ENCODE measurements at places on chromosomes 3 and 15.

GRCh38 chr15:47812470-47812999 lies 95.2 kb downstream of the SEMA6D start:
- DNase-seq = no peak

DNA sequence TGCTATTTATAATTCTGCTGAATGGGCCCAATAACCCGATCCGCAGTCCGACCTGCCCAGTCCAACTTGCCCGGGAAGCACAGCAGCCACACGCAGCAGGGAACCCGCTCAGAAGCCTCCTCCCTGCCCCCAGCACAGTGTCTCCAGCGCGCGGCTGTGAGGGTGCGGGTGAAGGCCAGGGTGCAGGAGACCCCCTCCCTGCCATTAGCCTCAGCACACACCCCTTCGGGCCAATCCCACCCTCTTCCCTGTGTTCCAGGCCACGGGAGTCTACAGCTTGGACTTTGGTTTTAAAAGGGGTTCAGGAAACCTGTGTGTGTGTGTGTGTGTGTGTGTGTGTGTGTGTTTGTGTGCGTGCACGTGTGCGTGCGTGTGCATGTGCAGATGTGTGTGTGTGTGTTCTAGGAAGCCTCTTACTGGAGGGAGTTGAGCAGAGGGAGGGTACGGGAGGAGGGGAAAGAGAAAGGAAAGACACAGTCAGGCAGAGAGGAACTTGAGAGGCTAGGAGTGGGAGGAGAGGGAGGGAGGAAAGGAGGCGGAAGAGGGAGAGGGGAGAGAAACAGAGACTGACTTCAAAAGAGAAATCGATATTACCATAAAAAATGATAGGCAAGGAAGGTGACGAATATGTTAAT lies 34.2 kb downstream of the ATP2B2 start:
- DNase-seq = no peak

GRCh38 chr15:63306492-63307073 lies 29.2 kb downstream of the APH1B start:
- DNase-seq = no peak

DNA sequence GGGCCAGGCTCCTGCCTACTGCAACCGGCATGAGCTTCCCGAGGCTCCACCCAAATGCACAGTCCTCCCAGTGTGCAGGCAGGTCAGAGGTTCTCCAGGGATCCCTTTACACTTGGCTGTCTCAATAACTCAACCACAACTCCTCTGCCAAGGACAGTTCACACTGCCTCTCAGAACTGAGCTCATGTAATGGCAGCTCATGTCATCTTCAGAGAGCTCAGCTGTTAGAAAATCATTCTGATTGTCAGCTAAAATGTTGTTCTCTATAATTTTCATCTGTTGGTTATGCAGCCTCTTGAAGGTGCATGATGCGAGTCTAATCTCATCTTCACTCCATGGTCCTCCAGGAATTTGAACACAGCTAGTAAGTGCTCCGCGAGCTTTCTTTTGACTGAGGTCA lies 76.7 kb downstream of the SST start:
- no peak for DNase-seq

DNA sequence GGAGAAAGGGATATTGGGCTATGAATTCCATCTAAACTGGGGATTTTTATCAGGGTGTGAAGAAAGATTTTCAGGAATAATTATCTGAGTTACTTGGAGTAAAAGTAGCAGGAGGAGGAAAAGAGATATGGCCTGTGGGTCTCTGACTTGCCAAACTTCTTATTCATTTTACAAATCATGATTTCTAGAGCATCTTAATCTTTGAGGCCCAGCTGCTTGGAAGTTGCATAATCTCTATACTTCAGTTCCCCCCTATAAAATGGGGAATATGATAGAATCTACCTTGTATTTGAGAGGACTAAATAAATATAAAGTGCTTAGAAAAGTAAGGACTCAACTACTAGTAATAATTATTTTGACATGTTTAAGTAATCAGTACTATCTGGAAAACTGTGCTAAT lies 11.0 kb upstream of the GABPB1 start:
- no peak for DNase-seq

- DNase-seq = no peak
These were observed 187.1 kb upstream of the PROK2 start for GRCh38 chr3:71972031-71972430.

DNA sequence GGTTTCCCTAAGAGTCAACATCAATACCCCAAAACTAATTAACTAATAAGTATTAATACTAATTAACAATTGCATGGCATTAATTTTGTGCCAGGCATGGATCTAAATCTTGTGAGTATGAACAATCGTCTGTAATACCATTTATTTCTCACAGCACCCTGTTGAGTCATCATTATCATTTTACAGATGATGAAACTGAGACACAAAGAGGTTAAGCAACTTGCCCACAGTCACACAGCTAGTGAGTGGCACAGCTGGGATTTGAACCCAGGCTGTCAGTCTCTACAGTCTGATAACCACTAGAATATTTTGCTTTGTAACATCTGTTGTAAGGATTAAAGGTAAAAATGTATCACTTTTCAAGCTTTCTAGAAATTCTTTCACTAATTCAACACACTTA lies 423.4 kb upstream of the WNT5A start:
- DNase-seq = no peak

- DNase-seq = no peak
These were observed 13.1 kb downstream of the ANO10 start for GRCh38 chr3:43608751-43609150.

GRCh38 chr3:26522919-26523318 lies 99.7 kb upstream of the LRRC3B start:
- DNase-seq = no peak

GRCh38 chr3:22039161-22039560 lies 288.2 kb upstream of the ZNF385D start:
- DNase-seq = no peak

GRCh38 chr15:35753486-35753885 lies 207.5 kb upstream of the DPH6 start:
- no peak for DNase-seq

- no peak for DNase-seq
These were observed 223.4 kb downstream of the FEZF2 start for GRCh38 chr3:62149962-62150361.

- DNase-seq = no peak
These were observed 60.2 kb downstream of the ABTB1 start for GRCh38 chr3:127732879-127733350.

DNA sequence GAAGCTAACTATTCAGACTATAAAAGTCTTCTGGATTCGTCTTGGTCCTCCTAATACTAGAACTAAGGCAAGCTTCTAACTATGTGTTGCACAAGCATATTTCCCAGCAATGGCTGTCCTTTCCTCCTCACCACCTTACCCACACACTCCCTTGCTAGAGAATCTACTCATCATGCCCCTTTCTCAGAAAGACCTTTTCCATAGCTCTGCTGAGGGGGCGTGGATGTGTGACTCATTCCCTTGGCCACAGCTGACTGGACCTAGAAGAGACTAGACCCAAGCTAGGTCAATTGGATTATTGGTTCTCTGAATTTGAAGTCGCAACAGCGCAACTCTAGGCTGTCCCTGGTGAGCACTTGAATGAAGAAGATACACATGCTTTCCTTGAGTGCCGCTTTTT lies 47.1 kb downstream of the ERC2 start:
- DNase-seq = no peak

DNA sequence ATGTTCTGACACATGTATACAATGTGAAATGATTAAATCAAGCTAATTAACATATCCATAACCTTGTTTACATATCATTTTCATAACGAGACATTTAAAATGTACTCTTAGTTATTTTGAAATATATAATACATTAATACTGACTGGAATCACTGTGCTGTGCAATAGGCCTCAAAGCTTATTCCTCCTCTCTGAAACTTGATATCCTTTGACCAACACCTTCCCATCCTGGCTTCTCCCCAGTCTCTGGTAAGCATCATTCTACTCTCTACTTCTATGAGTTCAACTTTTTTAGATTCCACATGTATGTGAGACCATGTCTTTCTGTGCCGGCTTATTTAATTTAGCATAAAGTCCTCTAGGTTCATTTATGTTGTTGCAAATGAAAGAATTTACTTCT lies 47.1 kb upstream of the IL20RB start:
- no peak for DNase-seq

GRCh38 chr15:49038382-49038781 lies 7.9 kb downstream of the SECISBP2L start:
- DNase-seq = no peak

DNA sequence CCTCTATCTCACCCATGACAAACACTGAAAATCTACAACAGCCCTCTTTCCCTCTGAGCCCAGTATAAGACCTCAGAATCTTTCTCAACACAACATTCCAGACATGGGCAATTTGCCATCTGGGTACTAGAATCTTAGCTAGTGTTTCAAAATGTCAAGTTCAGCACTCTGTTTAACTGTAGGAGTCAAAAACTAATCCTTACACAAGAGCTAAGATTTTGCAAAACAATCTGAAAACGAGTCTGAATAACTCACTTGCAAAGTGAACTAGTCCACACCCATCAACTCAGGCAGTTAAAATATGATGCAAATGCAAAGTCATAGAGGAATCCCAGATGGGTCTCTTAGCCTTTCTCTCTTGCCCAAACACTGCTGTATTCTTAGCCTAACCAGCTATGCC lies 67.8 kb downstream of the GPR176 start:
- DNase-seq = no peak

DNA sequence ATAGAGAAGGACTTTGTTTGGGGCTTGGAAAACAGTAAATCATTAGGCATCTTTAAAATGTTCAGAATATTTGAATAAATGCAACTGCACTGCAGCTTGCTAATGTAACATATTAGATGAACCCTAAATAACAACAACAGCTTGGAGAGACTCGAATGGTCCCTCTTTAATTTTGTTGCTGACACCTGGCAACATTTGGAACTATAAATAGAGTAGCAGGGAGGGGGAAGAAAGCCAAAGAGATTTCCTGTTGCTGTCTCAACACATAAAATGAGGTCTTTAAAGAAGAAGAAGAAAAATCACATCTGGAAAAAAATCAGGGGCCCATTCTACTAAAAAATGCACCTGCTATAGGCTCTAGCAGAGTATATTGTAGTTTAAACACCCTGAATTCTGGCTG lies 49.9 kb upstream of the DPPA4 start:
- no peak for DNase-seq

GRCh38 chr3:8579096-8579495 lies 65.5 kb downstream of the SSUH2 start:
- DNase-seq = no peak

GRCh38 chr3:170605490-170605889 lies 19.6 kb upstream of the SLC7A14 start:
- no peak for DNase-seq

DNA sequence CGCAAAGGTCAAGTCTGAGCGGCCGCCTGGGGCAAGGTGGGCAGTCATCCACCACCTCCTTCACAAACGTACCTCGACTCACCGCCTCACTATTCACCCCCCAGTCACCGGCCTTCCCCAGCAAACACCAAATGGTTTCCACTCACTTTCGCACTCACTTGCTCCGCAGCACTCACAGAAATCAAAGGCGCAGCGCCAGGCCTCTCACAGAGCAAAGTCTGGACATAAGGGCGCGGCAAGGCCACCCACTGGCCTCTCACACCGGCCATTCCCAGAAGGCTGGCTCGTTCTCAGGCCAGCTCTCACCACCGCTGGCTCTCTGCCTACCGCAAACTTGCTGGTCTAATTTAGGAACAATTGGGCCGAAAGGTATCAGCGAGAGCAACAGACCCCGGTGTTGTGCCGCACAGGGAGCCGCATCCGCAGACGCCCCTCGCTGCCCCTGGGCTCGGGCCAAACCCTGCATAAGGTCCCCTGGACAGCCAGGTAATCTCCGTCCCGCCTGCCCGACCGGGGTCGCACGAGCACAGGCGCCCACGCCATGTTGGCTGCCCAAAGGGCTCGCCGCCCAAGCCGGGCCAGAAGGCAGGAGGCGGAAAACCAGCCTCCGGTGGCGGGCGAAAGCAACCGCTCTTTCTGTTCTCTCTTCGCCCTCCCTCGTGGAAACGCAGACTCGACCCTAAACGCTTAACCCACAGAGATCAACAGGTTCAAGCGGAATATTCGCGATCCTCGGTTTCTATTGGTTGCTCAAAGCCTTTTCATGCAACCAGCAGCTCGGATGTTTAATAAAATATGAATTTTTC lies 2.9 kb downstream of the SHOX2 start:
- DNase-seq = no peak

GRCh38 chr3:8489278-8489792 lies 12.3 kb upstream of the LMCD1 start:
- DNase-seq = no peak

DNA sequence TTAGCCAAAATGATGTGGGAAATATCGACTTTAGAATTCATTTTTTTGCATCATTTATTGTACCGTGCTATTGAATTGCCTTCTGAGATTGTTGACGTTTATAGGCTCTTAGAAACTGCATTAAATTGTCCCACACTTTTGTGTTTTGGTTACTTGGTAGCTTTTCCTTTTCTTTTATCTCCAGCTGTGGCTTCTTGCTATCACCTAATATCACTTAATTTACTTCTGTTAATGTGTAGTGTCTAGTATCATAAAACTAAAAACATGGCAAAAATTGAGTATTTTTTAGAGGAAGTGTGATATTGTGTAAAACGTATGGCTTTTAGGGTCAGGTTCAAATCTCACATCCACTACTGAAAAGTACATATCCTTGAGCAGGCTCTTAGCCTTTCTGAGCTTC lies 11.2 kb downstream of the TMOD3 start:
- no peak for DNase-seq

DNA sequence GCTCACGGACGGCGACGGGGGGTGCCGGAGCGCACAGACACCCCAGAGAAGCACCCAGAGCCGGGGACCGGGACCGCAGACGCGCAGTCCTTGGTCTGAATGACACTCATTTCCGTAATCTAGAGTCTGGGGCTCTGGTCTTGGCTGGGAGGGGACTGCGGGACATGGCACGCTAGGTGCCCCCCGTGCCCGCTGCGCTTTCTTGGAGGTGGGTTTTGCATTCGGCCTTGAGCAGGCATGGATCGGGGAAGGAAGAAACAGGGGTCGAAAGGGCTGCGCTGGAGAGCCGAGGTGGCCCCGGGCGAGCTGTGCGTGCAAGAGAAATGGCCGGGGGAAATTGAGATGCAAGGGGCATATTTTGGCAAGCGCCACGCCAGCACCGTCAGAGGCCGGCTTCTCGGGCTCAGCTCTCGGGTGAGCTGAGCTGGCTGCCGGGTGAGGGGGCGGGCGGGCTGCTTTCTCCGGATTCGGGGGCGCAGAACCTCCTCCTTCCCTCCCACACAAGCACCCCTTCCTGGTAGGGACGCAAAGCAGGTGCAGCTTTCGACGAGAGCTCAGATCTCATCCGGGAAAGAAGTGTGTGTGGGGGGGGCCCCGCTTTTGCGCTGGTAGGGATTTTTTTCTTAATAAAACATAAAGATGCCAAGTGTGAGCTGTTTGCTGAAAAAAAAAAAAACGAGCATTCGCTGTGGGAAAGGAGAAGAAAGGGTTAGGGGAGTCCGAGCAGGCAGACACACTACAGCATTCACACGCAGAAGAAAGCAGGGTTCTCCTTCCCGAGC lies 963 bp upstream of the NTRK3 start:
- no peak for DNase-seq
